ENCODE measurements at places on chromosomes 4 and X. TPM values are rescaled to one million over a fixed set of nuclear protein-coding genes. Genes with fewer than 3 reads are reported as not detected.

- no peak for DNase-seq
Measured at GRCh38 chrX:29487714-29488113, 727.6 kb upstream of the MAGEB2 start.

DNA sequence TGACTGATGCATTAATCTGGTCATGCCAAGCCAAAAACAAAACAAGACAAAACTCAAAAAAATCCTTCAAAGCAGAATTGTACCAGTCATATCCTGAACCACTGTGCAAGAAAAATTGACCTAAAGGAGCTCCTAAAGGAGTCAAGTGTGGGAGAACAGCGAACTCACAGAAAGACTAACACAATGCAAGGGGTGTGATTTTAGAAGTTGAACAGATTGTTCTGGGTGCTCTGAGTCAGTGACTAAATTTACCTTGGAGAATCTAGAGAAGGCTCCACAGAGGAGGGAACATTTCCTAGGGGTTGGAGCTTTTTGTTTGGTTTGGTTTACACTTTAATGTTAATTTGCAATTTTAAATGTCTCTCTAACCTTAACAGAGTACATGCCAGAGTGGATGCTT is 48.9 kb upstream of the PHF8 start:
- DNase-seq = no peak

GJB1 gene
- total RNA-seq = not detected

CXCL11 gene
- total RNA-seq = not detected

PGAM4 gene
- not detected for total RNA-seq
